ENCODE measurements at places on chromosomes 16 and 17.

DNA sequence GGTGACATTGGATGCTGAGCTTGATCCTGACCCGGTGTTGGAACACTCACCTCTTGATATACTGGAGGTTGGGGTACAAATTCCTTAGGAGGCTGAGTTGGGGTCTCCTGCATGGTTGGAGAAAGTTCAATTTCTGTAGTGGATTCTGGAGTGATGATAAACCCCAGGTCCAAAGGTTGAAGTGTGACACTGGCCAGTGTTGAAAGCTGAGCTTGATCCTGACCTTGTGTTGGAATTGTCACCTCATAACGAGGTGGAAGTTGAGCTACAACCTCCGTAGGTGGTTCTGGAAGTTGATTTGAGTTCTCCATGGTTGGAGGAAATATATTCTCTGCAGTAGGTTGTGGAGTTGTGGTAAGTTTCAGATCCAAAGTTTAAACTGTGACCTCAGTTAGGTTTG, 21.2 kb downstream of the RDM1 start:
- DNase-seq, result no peak

DNA sequence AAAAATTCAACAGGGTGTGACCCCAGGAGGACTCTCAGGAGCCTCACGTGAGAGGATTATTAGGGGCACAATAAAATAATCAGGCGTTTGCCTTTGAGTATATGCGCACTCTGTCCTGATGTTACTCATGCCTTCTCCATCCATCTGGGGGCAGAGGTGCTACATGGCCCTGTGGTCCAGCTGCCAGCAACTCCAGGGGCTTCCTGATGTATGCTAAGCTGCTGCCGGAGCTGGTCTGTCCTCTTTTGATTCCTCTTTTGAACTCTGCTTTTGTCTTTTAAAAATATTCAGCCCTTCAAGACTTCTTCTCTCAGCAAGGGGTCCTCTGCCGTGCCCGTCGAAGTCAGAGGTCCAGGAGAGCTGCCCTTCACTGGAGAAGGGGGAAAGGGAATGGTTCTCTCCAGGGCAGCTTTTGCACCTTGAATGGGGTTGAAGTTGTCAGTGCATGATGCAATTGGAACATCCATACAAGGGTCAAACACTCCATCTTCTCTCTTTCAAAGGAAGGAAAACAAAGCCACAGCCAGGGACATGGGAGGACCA, 431.4 kb downstream of the SHISA9 start:
- peak; percentile 80 for DNase-seq

- DNase-seq, result no peak
Measured at GRCh38 chr16:27402569-27402963, 592 bp downstream of the IL21R start.

DNA sequence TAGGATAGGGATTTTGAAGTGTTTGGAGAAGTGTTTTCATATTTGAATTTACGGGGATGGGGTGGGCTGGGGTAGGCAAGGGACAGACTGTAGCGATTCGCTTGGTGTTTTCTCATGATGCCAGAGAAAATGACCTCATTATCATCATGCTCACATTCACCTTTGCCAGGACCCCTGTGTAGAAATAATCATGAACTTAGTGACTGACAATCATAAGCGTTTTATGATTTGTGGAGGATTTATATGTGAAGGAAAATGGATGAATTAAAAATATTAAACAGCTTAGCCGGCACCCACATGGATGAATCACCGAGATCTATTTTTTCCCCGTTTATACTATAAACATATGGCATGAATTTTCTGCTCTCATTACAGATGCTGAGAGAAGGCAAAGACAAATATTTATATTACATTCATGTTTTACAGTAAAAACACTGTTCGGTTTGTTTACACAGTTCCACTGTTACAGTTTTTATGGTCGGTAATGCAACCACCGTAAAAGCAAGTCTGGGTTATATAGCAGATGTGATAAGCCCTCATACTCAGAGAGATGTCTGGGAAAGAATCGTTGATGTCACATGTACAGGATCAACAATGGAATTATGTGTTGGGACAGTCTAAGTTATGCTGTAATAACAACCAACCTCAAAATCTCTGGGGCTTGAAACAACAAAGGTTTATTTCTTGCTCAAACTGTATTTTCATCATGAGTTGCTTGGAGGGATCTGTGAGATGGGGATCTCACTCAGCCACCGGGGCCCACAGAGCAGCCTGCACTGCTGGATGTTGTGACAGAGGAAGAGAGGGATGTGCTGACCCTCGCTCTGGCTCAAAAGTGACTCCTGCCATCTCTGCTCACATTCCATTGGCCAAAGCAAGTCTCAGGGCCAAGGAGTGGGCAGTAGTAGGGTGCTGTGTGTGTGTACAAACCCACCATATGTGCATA, 85.1 kb downstream of the WWOX start:
- peak; percentile 96 for DNase-seq
